ENCODE measurements at places on chromosomes 6 and 20.
A peak's percentile ranks its signal among the peaks of the same experiment; 100 is the strongest.

GRCh38 chr20:2397091-2397490 is 16.4 kb downstream of the TGM6 start:
- no peak for DNase-seq

GRCh38 chr6:21116736-21117135 is 476.8 kb upstream of the SOX4 start:
- no peak for DNase-seq

GRCh38 chr6:35317483-35318195 is 20.0 kb downstream of the DEF6 start:
- no peak for DNase-seq

DNA sequence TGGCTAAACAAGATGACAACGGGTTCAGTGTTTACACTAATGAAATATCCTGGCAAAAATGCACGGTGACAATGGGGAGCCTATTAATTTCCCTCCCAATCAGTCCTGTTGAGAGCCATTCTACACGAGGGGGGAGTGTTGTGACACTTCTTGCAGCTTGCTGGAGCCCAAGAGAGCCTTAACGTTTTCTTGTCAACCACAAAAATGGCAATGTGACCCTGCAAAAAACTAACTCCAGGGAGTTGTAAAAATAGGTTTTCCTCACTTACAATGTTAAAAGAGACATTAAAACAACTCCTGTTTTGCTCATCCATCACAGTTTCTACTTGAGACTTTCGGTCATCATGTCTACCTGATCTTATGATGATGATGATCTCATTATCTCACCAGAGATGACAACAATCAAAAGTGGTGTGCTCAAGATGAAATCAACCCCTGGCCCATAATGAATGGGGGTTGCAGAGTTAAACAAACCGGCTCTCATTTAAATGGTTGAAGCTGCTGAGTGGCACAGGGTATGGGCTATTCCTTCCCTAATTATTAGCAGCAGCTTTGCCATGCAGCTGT is 57.9 kb downstream of the GJA10 start:
- no peak for DNase-seq

- no peak for DNase-seq
Measured at GRCh38 chr20:45432294-45432693, 16.4 kb downstream of the PIGT start.

DNA sequence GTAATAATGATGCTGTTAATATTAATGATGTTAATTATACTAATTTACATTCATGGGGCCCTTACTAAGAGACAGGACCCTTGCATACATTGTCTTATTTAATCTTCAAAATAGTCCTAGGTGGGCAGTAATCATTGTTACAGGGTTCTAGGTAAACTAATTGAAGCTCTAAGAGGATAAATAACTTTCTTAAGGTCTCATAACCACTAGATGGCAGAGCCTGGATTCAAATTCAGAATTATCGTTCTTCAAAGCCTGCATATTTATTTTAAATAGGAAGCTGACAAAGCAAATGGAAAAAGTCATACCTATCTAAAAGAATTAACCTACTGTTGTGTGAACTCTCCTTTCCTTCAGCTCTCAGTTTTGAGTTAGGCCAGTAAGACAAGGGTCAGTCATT is 23.5 kb downstream of the PTCHD4 start:
- no peak for DNase-seq

- no peak for DNase-seq
Measured at GRCh38 chr20:50303573-50304500, 113.2 kb downstream of the CEBPB start.

DNA sequence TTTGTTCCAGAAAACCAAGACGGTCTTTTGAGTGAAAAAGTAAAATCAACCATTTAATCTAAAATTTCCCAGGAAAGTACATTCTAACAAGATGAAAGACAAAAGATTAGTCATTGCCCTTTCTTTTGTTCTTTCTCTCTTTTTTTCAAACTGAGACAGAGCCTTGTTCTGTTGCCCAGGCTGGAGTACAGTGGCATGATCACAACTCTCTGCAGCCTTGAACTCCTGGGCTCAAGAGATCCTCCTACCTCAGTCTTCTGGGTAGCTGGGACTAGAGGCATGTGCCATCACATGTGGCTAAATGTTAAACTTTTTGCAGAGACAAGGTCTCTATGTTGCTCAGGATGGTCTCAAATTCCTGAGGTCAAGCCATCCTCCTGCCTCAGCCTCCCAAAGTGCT is 75.0 kb downstream of the FKBP5 start:
- DNase-seq = no peak

GRCh38 chr6:46013639-46014038 is 2.0 kb downstream of the CLIC5 start:
- no peak for DNase-seq

GRCh38 chr6:107314531-107314939 is 144.8 kb downstream of the PDSS2 start:
- no peak for DNase-seq

- no peak for DNase-seq
Measured at GRCh38 chr6:89987140-89987539, 92.9 kb downstream of the GJA10 start.

DNA sequence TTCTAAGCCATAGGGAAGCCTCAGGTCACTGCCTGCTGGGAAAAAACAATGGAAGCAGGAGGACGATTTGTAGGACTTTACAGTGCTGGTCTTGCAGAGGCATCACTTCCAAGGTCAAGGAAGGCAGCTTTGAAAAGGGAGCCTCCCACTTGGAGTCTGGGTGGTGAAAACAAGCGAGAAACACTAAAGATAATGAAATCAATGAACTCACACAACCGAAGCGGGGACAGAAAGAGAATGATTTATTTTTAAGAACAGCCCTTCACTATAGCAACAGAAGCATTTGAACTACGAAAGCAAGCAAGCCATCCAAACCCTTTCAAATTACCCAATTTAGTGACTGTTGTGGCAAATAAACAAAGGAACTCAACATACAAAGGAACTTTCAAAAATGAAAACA is 227.5 kb downstream of the THBS2 start:
- DNase-seq = no peak

GRCh38 chr20:51059862-51060261 is 37.0 kb upstream of the KCNG1 start:
- no peak for DNase-seq

GRCh38 chr6:150126641-150127291 is 16.1 kb upstream of the PPP1R14C start:
- no peak for DNase-seq

DNA sequence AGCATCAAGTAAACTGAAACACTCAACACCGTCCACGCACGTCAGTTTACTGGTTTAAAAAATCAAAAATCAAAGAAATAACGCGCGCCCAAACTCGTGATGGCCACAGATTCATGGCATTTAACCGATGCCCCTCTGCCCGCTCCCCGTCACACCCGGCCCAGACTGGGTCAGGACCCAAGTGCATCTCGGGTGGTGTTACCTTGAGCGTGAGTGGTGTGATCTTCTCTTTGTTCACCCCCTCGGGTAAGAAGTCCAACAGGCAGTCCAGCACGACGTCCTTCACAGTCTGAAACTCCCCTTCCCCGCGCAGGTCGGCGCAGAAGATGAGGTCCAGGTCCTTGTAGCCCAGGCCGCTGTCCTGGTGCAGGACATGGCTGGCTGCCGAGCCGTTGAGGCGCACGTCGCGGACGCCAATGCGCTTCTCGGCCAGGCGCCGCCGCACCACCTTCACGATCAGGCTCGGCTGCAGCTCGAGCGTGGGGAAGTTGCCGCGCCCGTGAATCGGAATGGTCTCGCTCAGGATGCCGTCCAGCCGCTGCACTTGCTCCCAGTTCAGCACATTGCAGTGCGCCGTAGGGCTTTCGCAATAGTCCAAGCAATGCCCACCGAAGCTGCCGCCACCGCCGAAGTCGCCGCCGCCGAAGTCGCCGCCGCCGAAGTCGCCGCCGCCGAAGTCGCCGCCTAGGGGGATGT is 945 bp downstream of the TENT5A start:
- no peak for DNase-seq

- DNase-seq = no peak
Measured at GRCh38 chr6:168408504-168409136, 32.4 kb upstream of the SMOC2 start.

DNA sequence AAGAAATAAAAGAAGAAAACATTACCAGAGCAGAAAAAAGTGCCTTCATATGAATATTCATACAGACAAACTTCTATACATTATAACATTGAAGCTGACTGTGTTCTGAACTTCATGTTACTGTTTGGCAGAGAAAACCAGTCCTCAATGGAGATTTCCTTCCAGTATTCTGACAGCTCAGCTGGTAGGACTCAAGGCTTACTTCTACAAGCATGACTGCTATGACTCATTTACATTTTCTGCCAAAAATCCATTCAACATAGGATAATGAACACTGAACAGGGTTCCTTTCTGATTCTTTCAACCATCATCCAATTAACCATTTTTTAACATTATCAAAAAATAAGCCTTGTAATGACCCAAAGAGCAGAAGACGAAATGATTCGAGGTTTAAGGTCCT is 25.4 kb downstream of the COL9A1 start:
- DNase-seq = no peak

DNA sequence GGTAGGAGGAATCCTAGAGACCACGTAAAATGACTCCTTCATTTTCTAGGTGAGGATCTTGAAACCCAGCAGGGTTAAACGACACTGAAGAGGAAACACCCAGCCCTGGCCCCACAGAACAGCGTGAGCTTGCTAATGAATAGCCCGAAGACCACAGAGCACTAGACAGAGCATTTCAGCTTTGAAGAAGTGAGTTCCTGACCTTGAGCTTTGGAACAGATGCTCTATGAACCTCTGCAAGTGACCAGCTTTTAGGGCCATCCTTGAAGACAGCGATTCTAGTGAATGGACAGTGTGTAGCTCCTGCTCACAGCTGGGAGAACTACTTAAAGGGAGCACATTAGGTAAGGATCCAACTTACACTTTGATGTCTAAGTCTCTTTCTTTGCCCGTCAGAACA is 74.0 kb upstream of the FRMD1 start:
- DNase-seq = no peak

- no peak for DNase-seq
Measured at GRCh38 chr20:3461911-3462677, 8.7 kb upstream of the ATRN start.

DNA sequence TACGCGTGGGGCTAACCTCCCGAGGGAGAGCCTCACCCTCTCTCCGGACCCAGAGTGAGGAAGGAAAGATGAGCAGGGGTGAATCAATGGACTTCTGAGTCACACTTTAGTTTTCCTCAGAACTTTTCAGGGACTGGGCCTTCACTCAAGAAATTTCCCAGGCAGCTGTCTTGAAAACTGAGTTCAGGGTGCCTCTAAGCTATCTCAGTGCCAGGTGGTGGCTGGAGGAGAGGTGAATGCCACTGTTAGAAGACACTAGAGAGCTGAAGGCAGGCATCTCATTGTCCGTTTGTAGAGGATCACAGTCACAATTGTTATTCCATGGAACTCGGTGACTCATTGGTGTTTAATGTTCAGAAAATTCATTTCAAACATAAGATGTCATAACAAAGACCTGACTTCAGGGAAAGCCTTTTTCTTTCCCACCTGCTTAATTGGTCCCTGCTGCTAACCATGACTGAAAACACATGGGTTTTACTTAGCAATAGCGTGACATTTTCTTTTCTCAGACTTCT is 5.3 kb upstream of the SERPINB6 start:
- peak; percentile 45 for DNase-seq

- no peak for DNase-seq
Measured at GRCh38 chr20:62561182-62561581, 81.1 kb upstream of the SLCO4A1 start.

- peak; percentile 20 for DNase-seq
Measured at GRCh38 chr20:13302647-13303450, 81.8 kb downstream of the ISM1 start.

DNA sequence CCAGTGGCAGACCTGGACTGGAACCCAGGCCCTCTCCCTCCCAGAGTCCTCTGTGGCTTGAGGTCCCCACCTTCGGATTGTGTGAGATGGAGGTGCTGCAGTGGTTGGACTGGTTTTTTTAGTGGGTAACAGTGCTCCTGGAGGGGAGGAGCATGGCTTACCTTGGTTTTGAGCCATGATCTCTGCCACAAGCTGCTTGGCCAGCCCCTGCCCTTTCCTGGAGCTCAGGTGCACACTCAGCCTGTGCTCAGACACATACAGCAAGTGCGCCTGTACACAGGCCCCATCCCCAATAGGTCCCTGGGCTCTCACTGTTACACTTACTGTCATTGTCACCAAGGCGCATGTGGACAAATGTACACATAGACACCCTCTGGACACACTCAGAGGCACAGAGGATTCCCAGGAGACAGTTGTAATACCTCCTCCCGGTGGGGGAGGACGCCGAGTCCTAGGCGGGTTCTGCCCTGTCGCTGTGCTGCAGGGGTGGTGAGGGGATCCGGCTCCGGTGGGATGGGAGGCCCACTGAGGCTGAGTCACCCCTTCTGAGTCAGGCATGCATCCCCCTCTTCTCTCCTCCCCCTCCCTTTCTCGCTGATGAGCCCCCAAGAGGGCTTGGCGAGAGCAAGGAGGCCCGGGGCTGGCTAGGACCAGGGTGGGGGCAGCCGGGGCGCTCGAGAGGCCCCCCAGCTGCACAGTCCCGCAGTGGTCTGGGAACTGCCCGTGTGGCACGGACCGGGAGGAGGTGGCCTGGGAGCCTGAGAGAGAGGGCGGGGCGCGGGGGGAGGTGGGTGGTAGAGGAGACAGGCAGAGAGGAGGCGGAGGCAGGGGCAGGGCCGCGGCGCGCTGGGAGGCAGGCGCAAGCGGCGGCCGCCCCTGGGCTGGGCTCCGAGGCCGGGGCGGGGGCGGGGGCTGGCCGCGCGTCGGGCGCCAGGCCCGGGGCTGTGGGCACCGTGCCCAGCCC is 522 bp upstream of the EPB41L1 start:
- DNase-seq = peak; percentile 85

All from HTR-8/SVneo (cell line).